Brain (organoid and tissue), 16 donors: ENCODE measurements at places on chromosomes 2 and 18.

GRCh38 chr2:43216629-43217028 is 9.8 kb downstream of the ZFP36L2 start:
- DNase-seq: no peak

DNA sequence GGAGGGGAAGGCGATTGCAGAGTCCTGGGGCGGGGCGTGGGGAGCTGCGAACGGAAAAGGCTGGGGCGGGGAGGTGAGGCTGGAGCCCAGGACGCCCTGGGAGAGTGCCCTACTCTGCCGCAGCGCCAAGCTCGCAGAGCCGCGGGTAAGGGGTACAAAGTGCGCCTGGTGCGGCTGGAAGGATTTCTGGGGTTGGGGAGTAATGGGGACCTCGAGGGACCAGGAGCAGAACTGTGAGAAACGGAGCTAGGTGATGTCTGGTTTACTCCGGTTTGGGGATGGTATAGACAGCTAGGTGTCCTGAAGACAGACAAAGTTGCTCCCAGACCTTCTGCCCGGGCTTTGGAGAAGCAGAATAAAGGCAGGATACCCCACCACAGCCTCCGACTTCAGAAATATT is 718 bp upstream of the NXPH2 start:
- DNase-seq: no peak

GRCh38 chr2:149076863-149077412 is 38.4 kb downstream of the LYPD6B start:
- no peak for DNase-seq

GRCh38 chr2:1995987-1996386 is 251.7 kb upstream of the PXDN start:
- DNase-seq: no peak

DNA sequence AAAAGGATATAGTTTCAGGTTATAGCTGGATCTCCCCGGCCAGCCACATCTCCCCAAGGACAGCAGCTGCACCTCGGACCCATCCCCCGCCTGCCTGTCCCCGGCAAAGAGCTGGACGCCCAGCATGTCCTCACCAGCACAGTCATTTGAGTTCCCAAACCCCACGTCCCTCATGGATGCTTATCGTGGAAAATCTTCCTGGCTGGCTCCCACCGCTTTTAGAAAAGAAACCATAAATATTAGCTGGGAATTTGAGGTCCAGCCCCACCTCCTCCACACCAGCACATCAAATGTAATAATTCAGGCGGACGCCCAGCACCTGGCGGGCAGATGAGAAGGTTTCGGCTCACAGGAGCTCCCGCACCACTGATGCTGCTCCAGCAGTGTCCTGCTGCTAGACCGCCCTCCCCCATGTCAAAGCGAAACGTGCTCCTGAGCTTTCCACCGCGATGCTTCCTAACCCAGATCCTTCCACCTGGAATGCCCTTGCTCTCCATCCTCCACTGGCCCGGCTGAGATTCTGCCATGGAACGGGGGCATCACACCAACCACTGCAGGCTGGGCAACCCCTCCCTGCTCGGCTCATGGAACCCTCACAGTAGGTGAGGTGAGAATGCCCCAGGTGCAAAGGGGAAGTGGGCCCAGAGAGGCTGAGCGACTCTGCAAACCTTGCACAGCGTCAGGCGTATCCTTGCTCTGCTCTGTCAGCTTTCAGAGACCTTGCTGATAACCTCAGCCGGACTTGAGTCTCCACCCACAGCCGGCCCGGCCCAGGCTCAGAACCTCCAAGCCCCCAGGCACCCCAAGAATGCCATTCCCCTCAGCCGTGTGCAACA is 71.5 kb upstream of the GPC1 start:
- DNase-seq: no peak

DNA sequence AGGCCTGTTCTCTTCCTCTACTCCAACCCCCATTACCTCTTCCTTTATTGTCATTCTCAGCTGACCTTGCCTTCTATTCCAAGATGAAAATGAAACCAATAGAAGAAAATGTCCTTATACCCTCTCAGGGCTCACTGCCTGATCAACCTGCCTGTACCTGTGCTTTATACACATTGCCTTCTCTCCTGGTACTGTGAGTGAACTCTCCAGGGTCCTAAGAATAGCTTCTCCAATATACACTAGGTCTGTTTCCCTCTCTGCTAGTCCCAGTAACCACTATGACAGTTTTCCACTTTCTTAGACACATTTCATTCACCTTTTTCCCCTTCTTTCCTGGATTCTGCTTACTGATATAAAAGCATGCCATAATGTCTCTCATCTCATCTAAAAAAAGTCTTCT is 85.7 kb downstream of the FSHR start:
- no peak for DNase-seq
